Neural progenitor cell (in vitro differentiated cells): ENCODE measurements at places on chromosomes 11 and 22.

DNA sequence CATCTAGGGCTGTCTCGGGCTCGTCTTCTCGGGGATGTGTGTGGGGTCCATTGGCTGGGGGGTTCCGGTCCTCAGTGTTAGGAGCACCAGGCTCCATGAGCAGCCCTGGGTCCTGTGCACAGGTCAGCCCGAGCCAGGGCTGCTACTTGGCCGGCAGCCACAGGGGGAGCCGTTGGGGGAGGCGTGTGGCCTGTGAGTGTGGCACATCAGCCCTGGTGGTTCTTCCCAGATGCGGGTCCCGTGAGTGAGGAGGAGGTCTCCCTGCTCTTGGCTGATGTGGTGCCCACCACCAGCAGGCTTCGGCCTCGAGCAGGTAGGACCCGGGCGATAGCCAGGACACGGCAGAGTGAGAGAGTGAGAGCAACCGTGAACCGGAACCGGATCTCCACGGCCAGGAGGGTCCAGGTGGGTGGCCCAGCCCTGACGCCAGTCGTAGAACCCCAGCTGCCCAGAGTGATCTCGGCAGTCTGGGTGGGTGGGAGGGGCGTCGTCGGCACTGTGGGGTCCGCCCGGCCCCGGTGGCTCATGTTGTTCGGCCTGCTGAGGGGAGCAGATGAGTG lies 18.5 kb downstream of the IRF7 start:
- DNase-seq: peak; percentile 43

DNA sequence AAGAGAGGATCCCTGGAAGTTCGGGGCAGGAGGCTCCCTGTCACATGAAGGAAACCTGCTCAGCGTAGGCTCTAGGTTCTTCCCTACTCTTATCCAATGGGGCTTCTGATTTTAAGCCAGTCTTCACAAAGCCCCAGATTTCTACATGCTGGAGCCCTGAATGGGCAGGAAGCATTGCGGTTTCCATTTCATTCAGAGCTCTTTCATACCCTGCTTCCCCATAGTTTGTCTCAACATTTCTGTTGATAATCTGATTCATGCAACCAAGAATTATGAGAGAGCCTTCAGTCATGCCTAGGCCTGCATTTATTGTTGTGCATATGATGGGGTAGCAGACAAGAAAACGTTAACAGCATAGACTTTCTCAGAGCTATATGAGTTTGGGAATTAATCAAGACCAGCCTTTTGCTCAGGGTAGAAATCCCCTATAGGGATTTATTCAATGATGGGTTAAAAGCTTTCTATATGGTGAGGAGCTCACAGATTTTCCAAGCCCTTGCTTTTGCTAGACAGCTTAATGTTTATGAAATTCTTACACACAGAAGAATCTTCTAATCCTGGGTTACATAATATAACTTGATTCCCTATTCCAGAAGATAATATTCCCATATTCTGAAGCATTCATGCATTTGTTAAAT lies 15.9 kb downstream of the OR51B4 start:
- DNase-seq: no peak

DNA sequence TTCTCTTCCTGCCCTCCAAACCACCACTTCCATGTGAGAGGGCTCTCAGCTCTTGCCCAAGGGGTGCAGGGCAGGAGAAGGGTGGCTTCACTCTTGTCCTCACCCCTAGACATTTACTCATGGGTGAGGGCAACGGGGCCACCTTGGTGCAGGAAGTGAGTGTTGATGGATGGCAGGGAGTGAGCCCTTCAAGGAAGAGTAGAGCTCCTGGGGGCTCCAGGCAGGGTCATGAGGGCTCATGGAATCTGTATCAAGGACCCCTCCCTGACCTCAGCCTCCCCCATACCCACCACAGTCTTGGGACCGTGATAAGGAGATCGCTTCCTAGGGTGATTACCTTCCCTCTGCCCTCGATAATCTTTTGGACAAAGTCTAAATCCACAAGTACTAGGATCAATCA lies 37.8 kb downstream of the TSPAN18 start:
- DNase-seq: no peak

DNA sequence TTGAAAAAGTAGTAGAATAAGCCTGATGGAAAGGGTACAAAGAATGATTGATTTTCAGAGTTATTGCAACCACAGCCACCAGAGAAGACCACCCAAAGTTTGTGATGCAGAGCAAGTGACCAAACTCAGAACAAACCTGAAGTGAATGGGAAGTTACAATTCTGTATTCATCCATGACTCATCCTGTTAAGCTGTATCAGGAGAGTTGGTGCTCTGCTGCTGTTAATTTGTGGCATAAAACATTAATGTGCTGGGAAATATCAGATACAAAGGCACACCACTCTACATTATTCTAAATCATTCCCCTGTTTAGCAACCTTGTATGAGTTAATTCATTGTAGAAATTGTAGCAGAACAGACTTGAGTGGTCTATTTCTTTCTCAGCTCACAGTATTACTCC lies 19.6 kb upstream of the PDGFD start:
- DNase-seq: no peak

- DNase-seq: no peak
Measured at GRCh38 chr11:2777871-2778629, 78.3 kb upstream of the KCNQ1OT1 start.

GRCh38 chr11:117752071-117752470 lies 44.9 kb downstream of the DSCAML1 start:
- no peak for DNase-seq

GRCh38 chr11:94794287-94795168 lies 26.4 kb downstream of the AMOTL1 start:
- DNase-seq: no peak

DNA sequence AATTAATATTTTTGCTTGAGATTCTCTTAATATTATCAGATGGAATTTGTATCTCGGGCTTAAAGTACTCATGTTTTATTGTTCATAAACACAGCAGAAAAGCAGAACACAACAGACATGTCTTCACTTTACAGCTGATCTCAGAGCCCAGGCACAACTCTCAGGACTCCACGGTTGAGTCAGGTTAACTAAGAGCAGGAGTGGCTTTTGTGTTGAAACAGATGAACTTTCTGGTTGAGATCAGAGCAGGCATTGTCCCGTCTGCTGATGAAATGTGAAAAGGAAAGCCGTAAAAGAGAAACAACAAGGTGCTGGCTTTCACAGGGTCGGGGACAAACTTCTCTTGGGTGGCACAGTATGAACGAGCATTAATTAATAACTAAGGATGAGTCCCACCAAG lies 49.0 kb downstream of the JHY start:
- DNase-seq: peak; percentile 41

GRCh38 chr11:120129570-120129969 lies 8.3 kb downstream of the TRIM29 start:
- DNase-seq: no peak

- DNase-seq: no peak
Measured at GRCh38 chr11:77611921-77612320, 22.2 kb downstream of the AQP11 start.

- DNase-seq: no peak
Measured at GRCh38 chr22:49642331-49642730, 185.3 kb downstream of the BRD1 start.

GRCh38 chr11:72598906-72599305 lies 75.3 kb downstream of the PDE2A start:
- peak; percentile 85 for DNase-seq

GRCh38 chr22:17781319-17782031 lies 7.2 kb upstream of the BID start:
- no peak for DNase-seq

- no peak for DNase-seq
Measured at GRCh38 chr11:2772544-2773031, 72.8 kb upstream of the KCNQ1OT1 start.

- no peak for DNase-seq
Measured at GRCh38 chr22:37062376-37062675, 10.8 kb downstream of the KCTD17 start.

DNA sequence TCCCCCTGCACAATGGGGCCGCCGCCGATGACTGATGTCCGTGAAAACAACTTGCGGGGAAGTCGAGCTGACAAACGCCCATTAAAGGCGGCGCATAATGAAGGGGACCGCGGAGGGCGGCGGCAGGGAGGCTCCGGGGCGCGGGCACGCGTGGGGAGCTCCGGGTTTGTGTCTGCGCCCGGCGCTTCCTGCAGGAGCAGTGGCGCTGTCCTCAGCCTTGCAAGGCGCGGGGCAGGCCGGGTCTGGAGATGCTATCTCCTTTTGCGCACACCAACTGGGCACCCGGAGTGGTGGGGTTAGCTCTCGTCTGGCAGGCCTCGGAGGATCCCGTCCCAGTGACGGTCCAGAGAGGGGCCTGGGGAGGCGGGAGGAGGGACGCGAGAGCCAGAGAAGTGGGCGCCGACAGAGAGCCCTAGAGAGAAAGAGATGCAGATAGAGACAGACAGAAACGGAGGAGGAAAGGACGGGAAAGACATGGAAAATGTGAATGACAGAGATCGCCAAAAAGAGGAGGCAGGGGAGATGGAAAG lies 390 bp upstream of the FGF3 start:
- peak; percentile 55 for DNase-seq

DNA sequence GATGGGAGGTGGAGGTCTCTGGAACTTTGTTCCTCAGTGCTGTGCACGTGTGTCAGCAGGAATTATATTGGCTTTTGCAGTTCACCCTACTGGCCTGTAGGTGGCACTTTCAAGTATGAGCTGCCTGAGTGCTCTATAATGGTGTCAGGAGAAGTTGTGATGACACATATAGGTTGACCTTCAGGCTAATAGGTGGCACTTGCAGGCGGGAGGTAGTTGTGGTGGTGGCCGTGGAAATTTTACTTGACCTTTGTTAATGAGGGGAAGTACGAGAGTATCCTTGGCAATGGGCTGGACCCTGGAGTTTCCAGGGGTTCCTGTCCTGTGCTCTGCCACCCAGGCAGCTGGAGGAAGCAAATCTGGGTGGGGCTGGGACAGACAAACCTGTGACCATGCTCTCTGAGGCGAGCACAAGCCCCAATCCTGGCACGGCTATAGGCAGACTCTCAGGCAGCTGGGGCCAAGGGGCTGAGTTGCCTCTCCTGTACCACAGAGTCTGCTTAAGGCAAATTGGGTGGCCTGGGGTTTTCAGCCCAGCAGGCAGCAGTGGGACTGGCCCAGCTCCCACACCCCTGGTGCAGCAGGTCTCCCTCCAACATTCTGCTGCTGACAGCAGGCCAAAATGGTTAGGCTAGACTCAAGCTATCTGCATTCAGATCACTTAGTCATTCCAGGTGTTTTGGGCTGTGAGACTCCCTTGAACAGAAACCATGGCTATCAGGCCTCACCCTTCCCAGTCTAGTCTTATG lies 147.5 kb upstream of the CTSC start:
- peak; percentile 54 for DNase-seq

GRCh38 chr11:76782531-76783293 lies 444 bp upstream of the TSKU start:
- DNase-seq: peak; percentile 98

GRCh38 chr11:125091247-125091876 lies 20.1 kb downstream of the TMEM218 start:
- peak; percentile 89 for DNase-seq

DNA sequence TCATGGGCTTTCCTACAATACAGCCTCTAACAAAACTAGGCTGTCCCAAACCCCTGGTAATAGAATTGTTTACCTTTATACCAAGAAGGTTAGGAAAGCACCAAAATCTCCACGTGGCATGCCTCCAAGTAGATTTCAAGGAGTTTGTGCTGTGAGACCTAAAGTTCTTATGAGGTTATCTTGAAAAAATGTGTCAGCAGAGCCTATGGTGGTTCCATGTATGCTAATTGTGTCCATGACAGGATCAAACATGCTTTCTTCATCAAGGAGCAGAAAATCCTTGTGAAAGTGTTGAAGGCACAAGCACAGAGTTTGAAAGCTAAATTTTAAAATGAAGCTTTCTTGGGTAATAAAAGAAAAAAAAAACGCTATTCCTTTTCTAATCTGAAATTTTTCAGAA lies 36.2 kb downstream of the CCDC73 start:
- no peak for DNase-seq

GRCh38 chr11:102559839-102560238 lies 29.3 kb upstream of the MMP7 start:
- no peak for DNase-seq

DNA sequence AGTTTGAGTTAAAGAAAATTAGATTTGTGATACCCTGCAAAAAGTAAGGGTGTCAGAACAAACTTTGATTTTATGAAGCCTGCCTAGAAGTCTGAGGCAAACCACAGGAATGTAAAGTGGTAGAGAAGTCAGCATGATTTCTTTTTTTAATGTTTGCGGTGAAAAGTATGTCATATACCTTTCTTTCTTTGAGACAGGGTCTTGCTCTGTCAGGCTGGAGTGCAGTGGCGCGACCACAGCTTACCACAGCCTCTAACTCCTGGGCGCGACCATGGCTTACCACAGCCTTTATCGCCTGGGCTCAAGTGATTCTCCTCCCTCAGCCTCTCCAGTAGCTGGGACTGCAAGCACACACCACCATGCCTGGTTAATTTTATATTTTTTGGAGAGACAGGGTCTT lies 4.7 kb downstream of the API5 start:
- no peak for DNase-seq

- DNase-seq: peak; percentile 37
Measured at GRCh38 chr11:75896843-75897419, 81.9 kb downstream of the UVRAG start.

DNA sequence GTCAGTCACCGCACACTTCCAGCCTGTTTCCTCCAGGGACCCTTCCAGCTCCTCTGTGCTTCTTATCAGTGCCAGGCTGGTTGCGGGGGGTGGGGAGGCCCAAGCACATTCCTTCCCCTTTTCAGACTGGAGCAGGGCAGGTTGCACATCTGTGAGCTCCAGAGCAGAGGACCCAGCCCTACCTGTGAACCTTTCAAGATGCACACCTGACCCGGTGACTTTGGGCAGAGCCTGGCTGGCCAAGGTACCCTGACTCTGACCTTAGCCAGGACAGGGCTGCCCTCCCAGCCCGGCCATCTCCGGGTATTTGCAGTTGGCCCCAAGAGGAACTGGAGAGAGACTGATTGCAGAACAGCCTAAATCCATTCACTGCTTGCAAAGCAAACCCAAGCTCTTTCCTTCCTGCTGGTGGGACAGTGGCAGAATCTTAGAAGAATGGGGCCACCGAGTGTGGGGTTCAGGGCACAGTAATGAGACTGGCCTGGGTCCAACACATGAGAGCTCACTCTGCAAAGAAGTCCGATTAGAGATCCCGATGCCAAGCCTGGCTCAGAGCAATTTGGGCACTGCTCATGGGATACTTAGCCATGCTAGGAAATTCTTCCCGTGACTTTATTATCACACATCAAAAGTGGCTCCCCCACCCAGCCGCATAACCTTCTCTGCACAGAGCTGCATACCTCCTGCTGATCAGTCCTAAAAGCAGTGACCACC lies 64.7 kb upstream of the CCND1 start:
- no peak for DNase-seq

GRCh38 chr11:11119917-11120316 lies 233.1 kb downstream of the CSNK2A3 start:
- DNase-seq: no peak

DNA sequence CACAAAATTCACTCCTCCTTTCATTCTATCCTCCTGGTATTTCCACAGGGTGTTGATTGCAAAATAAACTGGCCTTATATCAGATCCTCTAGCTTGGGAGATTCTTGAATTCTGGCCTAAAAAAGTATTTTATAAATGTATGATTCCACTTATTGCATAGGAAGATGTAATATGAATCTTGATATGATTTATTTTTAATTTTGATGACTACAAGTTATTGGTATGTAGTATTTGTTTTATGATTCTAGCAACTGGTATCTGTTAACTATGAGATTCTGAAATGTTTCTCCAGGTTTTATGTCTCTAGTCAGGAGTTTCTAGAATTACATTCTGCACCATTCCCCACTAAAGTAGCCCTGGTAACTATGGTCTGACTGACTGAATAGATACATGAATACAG lies 373.9 kb upstream of the C11orf87 start:
- DNase-seq: no peak
